ENCODE measurements at places on chromosomes 6 and 20.

DNA sequence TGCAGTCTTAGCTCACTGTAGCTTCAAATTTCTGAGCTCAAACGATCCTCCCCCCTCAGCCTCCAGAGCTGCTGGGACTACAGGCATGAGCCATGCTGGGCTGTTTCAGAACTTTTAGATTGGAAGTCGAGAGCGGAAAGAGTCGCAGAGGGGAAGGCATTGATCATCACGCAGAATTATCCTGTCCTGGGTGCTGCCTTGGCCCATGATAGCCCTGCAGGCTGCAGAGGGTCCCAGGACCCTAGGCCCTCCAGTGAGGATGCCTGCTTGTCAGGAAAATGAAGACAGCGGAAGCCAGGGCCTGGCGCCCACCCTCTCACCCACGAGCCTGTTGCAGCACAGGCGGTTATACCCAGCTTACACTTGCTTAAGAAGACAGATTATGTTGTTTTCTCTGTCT, 9.1 kb downstream of the TMEM181 start:
- DNase-seq = no peak

DNA sequence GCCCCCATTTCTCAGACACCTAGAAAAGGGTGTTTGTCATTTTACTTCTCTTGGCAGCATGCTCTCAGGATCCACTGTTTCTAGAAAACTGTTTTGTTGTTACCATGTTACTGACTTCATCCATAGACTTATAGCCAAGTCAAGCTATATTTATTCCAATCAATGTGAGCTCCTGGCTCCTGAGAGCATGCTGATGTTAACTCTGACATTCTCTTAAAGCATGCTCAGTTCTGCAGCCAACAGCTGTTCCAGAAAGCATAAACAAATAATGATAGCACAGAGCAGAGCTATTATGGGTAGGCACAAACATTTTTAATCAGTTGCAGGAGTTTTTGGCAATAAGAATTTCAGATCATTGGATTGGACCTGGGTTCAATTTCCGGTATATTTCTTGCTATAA, 92.4 kb upstream of the CEP85L start:
- no peak for DNase-seq

GRCh38 chr6:23173234-23173633, 603.9 kb downstream of the HDGFL1 start:
- DNase-seq = no peak

DNA sequence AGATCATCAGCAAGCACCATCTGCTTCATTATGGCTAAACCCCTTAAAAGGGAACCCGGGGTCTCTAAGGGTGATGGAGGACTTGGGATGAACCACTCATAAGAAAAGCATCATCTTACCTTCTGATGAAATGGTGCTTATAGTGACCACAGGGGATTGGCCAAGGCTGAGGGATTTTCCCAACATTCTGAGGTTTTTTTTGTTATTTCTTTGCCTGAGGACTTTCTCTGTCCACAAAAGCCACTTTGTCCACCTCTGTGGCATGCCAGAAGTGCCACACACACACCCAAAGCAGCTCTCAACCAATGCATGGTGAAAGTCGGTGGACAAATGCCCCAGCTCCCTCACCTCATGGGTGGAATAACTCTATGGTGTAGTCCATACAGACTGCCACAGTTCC, 79.3 kb upstream of the TOP1 start:
- DNase-seq = no peak

- DNase-seq = no peak
These were observed 124.7 kb downstream of the SAMD5 start for GRCh38 chr6:147633191-147633590.

GRCh38 chr6:153208706-153209105, 77.6 kb upstream of the RGS17 start:
- DNase-seq = peak; percentile 73

DNA sequence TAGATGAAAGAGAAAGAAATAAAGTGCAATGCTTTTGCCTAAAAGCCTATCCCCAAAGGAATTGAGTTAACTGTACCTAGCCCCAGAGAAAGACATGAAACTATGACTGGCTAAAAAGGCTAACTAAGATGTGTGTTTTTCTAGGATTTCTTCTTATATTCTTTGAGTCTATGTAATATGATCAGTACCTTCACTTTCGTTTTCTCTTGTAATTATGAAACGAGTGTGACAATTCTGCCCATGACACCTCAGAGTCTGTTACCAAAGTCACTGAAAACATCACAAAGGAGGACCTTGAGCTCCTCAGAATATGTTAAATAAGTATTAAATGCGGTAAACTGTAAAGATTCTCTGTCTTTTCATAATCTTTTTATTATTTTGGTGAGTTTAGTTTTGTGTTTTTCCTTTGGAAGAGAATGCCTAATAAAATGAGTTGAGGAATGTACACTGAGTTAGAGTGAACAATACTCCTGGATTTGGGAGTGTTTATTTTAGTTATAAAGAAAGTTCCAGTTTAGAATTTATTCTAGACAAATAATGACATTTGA, 141.3 kb downstream of the FUT9 start:
- DNase-seq = no peak

DNA sequence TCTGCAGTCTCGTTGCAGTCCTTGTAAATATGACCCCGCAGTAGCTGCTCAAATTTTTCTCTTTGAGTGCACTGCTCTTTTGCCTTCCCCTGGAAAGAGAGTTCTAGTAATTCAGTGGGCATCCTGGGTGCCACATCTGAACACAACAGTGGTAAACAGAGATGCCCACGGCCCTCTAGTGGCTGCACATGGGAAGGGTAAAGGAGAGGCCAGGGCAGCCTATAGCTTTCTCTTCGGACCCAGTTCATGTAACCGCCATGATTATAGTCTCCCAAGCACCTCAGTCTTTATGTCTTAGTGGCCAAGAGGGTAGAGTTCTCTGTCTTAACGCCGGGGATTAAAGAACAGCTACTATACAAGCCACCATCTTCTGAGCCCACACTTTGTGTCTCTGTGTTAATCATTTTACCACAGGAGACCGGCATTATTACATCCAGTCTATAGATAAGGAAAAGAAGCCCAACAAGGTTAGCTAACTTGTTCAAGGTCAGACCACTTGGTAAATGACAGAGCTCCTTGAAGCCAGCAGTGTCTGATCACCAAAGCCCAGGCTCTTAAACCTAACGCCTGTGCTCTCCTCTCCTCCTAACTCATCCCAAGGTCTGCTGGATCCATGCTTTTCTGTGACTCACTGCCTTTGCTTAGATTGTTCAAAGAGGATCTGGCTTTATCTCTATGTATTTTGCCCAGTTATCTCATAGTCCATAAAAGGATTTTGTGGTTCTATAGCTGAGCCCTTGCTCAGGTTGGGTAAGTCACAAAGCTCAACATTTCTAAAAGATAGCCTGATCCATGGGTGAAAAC, 81.8 kb downstream of the ISM1 start:
- no peak for DNase-seq

DNA sequence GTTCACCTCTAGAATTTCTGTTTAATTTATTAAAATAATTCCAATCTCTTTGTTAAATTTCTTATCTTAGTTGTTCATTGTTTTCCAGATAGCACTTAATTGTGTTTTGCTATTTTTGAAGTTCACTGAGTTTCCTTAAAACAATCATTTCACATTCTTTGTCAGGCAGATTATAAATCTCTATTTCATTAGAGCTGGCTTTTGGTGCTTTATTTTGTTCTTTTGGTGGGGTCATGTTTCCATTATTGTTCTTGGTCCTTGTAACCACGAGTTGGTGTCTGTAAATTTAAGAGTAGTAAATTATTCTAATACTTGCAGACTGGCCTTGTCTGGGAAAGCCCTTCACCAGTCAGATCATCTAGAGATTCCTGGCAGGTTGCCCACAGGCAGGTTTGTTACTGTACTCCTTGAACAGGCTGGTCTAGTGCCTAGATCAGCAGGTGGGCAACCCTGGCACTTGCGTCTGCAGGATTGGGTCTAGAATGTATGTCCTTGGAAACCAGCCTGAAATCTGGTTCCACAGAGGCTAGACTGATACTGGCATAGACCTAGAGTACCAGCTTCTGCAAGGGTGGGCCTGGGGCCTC, 110.4 kb downstream of the ADGB start:
- no peak for DNase-seq

GRCh38 chr6:130516604-130517003, 150.8 kb downstream of the TMEM200A start:
- DNase-seq = no peak

- DNase-seq = no peak
These were observed 88.7 kb upstream of the FRMD1 start for GRCh38 chr6:168167431-168168315.

DNA sequence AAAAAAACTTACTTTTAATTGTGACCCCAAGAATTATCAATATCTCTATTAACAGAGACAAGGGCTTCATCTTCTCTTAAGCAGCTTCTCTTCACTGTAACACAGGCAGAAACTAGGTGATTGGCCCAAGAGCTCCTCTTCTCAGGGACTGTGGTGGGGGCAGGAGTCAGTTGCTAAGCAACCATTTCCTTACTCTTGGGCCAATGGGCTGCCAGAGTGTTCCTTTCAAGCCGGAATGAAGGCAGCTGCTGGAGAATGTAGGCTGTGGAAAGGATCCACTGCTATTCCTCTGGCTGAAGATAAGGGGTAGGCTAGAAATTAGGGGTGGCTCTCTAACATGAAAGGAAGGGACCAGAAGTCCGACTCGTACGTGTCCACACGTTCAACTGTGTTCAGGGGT, at the start of gene SEL1L2:
SEL1L2 (minus strand) TSS at position 150 of the 400 bp plus-strand sequence; CDS start at position 70, 80 bp downstream.
- no peak for DNase-seq

DNA sequence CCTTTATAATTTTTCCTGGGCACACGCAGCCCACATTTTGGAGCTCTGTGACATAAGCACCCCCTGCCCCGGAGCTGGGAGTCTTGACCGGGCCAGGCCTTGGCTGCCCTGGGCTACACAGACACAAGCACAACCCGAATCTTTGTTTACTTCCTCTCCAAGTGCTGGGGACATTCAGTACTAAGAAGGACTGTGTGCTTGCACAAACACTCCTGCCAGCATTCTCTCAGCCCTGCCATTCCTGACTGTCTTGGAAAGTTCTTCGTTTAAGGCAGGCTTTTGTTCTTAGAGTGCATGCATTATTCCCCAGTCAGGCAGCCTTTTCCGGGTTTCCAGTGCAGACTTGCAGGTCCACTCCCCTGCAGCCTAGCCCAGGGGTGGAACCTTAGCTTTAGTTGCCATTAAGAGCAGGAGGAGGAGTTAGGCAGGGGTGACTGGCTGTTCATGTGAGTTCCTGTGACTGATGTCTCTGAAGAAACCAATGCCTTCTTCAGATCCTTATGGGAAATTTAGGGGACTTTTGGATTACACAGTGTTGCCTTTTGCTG, 28.6 kb downstream of the FOXO3 start:
- DNase-seq = no peak

DNA sequence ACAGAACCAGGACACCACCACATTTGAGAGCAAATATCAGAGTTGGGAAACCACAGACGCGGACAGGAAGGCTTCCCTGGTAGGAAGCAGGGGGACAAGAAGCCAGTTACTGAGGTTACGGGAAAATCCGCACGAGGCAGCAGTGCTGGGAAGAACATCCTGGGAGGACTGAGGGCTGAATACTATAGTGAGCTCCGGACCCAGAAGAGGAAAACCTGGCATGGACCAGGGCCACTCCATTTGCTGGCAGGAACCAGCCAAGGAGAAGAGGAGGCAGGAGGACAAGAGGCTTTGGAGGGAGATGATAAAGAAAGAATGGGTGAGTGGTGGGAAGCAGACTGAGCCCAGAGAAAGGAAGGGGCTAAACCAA, 6.1 kb upstream of the DSN1 start:
- no peak for DNase-seq

DNA sequence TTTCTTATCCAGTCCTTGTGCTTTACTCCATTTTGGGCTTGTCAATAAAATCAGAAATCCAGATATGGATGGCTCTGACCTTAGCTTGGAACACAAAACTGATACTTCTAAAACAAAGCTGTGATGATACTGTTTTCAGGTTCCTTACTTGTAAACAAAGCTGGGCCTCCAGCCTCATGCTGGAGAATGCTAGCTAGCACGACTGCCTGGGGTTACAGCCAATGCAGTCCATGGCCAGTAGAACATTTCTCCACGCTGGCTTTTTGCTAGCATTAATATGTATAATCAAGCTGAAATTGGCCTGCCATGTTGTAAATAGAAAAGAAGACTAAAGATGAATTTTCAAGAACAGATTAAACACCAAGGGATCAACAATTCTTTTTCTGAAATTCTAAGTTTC, 63.9 kb downstream of the MTHFD1L start:
- no peak for DNase-seq

DNA sequence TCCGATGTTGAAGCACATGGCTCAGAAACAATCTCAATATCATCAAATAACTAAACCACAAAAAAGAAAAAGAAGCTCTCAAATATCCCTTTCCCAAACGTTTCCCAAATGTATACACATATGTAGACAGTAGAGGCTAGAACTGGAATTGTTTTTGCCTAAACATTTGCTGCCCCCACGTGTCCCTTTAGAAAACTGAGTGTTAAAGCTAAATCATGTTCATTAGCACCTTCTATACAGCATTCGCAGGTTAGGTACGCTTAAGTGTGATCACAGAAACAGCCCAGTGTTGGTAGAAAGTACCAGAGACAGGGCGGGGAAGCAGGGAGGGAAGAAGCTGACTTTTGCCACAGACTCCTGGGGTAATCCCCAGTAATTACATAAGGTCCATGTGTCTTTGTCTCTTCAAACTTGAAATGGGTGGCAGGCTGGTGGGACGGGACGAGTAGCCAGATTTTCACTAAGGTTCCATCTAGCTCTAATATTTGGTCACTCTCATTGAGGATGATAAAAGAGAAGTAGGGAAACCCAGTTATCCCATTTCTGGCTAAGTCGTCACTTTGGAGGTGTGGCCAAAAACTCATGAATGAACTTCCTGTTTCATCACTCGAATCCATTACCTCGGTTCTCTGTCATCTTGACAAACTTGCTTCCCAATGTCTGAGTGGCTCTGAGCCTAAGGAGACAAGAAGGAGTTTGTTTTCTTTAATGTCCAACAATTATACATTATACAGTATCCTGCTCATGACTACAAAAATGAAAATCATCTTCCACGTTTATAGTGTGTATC, 15.0 kb upstream of the TFAP2A start:
- DNase-seq = no peak

- no peak for DNase-seq
These were observed 67.8 kb downstream of the TIAM2 start for GRCh38 chr6:155062866-155063341.

GRCh38 chr6:165987483-165988301, 180.0 kb downstream of the TBXT start:
- no peak for DNase-seq

GRCh38 chr20:47336129-47336754, 20.3 kb downstream of the ZMYND8 start:
- DNase-seq = no peak

GRCh38 chr6:112690497-112691202, 343.5 kb downstream of the RFPL4B start:
- DNase-seq = peak; percentile 2

Measured in DMS79 (cell line).